ENCODE measurements at places on chromosomes 13 and 19.

- no peak for DNase-seq
Observed at GRCh38 chr13:51025245-51025905, 85.7 kb downstream of the C13orf42 start.

DNA sequence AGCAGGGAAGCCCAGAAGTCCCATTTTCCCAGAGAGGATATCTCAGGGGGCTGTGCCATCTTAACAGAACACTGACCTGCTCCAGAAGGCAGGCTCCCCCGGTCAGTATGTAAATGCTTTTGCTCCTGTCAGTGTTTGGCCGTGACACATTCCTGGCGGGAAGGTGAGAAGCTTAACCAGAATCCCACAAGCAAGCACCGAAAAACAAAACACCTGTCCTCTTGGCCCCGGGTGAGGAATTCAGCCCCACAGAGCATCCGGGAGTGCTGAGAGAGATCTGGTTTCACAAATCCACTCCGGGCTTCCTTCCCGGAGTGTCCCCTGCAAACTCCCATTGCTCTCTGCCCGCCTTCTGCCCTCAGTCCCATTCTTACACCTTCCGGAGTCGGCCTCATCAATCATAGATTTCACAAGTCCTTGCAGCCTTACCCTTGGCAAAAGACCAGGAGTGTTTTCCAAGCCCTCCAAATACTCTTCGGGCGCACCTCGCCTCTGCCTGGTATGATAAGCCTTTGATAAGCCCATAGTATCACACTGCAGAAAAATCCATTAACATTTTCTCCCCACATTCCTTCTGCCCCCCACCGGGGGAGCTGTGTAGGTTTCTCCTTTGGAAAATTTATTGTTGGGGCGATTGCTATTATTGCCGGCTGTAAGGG lies 12.2 kb downstream of the TPM4 start:
- DNase-seq = no peak

DNA sequence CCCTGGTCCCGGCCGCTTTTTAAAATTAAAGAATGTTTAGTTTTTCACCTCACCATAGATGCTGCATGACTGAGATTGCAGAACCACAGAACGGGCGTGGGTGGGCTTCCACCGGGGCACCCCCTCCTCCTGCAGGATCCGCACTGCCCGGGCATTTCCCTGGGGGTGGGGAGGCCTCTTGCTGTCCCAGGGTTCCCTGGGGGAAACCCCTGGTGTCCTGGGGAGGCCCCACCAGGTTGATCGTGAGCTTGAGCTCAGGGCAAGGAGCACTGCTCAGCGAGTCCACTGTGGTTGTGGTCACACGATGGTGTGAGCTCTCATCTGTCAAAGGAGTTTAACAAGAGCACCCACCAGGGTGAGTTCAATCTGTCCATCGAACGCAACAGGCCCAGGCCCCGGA lies 11.4 kb upstream of the TCF3 start:
- DNase-seq = no peak

DNA sequence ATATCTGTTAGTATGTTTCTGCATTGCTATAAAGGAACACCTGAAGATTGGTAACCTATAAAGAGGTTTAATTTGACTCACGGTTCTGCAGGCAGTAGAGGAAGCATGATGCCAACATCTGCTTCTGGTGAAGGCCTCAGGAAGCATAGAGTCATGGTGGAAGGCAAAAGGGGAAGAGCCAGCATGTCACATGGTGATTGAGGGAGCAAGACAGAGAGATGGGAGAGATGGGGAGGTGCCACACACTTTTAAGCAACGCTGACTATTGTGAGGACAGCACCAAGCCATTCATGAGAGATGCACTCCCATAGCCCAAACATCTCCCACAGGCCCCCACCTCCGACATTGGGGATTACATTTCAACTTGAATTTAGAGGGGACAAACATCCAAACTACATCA lies 32.8 kb downstream of the COG6 start:
- DNase-seq = no peak

- DNase-seq = no peak
Observed at GRCh38 chr19:54451331-54451871, 2.4 kb downstream of the LENG8 start.

DNA sequence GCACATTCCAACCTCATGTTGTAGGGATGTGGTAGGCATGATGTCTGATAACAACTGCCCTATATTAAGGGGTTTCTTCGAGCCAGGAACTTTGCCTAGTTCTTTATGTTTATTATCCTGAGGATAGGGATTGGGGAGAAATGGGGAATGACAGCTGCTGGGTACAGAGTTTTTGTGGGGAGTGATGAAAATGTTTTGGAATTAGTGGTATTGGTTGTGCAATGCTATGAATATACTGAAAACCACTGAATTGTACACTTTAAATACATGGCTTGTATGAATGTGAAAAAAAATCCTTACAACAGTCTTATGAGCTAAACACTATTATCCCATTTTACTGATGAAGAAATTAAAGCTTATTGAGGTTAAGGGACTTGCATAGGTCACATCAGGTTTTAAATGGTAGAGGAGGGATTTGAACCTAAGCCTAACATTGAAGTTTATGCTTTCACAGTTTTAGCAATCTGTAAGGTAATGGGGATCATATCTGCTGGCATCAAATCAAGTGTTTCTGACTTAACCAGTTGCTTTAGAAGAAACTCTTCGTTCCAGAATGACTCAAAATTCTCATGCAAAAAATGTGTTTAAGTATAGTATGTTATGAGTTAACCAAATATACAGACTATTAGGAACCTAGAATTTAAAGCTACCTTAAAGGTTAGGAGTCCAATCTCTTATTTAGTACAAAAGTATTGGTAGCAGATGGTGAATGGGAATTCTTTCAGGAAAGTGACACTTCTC lies 61.4 kb downstream of the ERCC5 start:
- DNase-seq = no peak

DNA sequence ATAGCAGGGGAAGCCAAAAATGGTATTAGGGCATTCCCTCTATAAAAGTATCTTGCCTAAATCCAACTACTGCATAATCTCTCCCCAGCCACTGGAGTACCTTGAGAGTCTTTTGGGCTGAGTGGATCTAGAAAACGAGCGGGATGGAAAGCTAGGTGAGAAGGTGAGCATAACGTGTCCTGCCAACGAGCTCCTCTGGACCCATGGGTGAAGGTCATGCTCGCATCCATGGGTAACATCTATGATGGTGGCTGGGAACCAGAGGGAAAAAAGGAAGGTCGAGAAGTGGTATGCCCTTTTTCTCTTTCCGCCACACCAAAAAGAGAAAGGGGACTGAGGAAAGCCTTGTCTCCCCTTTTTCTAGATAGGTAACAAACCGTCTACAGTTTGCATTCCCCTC lies 63.0 kb downstream of the ZNF208 start:
- DNase-seq = no peak

Measured in right renal cortex interstitium (tissue), 3 donors.